Hematopoietic multipotent progenitor cell treated with erythropoietin and hydrocortisone succinate and interleukin-3 and kit ligand, for 4 days (in vitro differentiated cells): ENCODE measurements at places on chromosomes 12 and 14.

DNA sequence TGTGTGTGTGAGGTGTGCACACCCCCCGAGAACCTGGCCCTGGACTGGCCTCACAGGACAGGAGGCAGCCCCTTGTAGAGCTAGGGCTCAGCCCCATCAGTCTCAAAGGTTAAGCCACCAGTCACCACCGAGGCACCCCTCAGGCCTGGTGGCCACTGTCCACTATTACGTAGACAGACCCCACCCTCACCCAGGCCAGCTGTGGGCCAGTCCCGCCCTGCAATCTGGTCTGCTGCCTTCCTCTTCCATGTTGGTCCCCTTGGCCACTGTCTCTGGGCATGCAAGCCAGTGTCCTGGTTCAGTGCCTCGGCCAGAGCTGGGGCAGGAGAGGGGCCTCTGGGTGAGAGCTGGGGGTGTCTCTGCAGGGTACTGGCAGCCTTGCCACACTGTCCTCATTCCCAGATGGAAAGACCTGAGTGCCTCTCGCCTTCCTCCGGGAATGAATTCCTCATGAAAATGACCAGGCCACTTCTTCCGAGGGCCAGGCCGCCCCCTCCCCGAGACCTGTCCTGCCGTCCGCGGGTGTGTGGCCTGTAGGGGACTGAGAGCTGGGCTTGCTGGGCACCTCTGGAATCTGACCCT is 897 bp upstream of the TEX22 start:
- no peak for DNase-seq

DNA sequence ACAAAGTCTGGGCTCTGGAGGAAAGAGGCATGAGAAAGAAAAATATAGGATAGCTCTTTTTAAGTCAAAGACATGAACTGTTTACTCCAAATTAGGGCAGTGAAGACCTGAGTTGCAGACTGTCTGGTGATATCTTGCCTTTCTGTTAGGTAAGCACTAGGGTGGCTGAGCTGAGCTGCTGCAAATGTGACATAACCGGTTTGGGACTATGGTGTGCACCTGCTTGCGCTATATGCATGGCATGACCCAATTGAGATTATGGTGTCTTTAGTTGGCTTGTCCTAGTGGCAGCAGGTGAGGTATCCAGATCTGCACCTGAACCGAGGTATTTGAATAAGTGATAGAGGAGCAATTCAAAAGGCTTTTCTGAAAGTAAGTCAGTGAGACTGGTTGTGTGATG is 345.6 kb downstream of the APAF1 start:
- DNase-seq = no peak

- DNase-seq = no peak
Measured at GRCh38 chr12:31004666-31005065, 69.0 kb upstream of the DDX11 start.

DNA sequence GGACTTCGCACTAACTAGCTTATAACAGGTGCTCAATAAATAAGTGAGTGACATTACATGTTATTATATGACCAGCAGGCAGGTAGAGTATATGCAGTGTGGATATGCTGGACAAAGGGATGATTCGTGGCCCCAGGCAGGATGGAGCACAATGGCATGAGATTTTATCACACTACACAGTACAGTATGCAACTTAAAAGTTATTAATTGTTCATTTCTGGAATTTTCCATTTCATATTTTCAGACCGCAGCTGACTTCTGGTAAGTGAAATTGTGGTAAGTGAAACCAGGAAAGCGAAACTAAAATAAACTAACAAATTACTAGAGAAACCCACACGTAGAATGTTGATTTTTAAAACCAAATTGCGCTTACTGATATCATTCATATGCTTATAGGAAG is 3.3 kb downstream of the PARP11 start:
- DNase-seq = peak; percentile 44

DNA sequence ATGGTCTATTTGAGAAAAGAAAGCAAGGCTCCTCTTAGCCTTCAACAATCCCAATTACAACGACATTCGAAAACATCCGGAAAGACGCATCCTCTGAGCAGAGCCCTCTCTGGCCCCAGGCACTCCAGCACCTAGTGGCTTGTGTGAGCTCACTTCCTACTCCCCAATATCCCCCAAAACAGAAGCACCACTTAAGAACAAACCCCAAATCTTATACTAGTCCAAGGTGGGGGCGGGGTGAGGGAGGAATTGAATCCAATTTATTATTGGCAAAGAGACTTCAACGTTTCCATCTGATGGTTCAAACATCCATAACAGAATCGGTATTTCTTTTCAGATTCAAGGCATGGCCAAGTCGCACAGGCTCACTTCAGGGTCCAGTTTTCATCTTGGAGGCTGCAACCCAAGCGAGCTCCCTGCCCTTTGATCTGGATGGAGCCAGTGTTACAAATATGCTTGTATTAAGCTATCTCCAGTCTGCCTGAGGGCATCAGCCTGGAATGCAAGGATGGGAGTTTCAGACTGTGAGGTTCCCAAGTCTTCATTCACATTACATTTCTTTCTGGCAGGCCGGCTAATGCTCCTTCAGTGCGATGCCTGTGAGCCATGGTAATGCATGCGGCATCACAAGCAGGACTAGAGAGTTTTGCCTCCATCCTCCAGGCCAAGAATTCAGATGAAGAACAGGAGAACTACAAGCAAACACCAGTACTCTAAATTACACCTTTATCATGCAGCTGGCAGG is 132.5 kb upstream of the FOXN3 start:
- DNase-seq = no peak

GRCh38 chr14:50303744-50304471 is 8.1 kb downstream of the L2HGDH start:
- DNase-seq = peak; percentile 98

GRCh38 chr12:19799216-19799615 is 359.9 kb downstream of the AEBP2 start:
- DNase-seq = no peak

DNA sequence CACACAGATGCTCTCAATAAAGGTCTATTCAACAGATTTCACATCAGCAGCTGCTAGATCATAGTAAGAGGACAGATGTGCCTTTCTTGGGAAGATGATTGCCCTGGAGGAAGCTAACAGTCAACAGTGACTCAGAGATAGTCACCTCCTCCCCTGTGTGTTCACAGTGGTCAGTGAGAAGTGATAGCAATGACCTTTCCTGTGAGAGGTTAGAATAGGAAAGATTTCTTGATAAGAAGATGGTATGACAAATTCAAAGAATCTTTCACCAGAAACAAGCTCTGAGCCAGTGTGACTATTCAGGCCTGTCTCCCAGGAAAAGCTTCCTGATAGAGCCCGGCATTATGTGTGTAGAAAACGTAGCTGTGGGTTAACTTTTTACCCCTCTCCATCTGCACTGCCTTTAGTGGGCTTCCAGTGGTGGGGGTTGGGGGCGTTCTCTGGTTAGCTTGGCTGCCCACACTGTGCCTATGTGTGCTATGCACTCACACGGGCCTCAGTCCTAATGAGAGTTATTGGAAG is 66.4 kb upstream of the ARHGAP5 start:
- no peak for DNase-seq

DNA sequence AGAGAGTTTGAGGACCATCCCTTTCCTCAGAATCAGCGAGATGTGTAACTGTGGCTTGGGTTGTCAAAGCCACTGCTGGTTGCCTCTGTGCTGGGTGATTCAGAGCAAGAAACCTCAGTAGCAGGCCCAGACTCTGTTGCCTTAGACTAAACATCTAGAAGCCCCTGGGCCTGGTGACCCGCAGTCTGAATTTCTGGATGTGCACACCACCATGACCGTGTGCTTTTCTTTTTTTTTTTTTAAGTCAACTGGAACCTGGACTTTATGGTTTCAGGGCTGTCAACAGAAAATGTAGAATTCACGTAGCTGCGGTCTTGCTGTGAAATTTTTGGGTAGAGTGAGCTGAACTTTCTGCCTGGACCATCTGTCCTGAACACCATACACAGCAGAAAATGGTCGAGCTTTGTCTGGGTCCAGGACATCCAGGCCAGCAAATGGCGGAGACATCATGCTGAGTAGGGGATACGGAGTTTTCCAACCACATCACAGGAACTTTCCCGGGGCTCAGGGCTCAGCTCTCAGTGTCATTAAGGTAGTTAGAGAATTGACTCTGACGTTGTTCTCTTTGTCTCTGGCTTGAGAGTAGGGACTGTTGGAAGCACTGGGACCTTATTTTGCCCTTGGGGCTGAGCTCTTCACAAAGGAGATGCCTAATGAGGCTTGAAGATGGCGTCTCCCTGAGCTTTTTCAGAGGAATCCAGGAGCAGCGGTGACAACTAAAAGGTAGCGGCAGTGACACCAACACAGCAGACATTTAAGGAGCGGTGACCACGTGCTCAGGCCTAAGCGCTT is 23.0 kb upstream of the BATF start:
- DNase-seq = no peak

DNA sequence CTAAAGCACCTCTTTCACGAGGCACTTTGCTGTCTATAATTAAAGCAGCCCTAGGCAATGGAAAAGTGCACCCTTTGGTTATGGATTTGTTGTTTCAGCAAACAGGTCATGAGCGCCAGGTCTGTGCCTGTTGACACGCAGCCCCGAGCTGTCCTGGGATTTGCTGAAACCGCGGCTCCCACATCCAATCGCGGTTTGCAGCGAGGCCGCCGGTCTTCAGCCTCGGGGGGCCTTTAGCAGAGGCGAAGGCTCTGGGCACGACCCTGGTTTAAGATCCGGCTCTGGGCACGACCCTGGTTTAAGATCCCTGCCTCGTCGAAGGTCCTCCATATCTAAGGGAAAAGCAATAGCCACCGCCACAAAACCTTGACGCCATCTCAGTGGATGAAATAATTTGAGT is 79.2 kb downstream of the GLT1D1 start:
- DNase-seq = no peak

- DNase-seq = no peak
Measured at GRCh38 chr14:105496831-105497591, 6.0 kb downstream of the TEDC1 start.

- DNase-seq = no peak
Measured at GRCh38 chr12:124020514-124020949, 47.5 kb downstream of the ZNF664 start.

DNA sequence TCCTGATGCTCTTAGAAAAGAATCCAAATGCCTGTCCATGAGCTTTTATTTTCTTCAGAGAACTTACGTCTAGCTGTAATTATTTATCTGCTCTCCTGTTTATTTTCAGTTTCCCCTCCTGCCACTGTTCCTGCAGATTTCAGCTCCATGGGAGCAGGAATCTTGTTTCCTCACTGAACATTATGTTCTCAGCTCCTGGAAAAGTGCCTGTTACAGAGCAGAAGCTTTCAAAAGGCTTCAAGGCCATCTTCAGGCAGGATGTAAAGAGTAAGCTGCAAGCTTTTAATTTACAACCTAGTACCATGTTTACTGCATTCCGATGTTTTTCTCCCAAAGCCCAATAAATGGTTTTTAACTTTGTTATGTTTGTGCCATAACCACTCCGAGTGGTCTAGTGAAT is 98.4 kb upstream of the BTG1 start:
- no peak for DNase-seq

- peak; percentile 75 for DNase-seq
Measured at GRCh38 chr14:68607081-68607866, 185.6 kb downstream of the ZFP36L1 start.

DNA sequence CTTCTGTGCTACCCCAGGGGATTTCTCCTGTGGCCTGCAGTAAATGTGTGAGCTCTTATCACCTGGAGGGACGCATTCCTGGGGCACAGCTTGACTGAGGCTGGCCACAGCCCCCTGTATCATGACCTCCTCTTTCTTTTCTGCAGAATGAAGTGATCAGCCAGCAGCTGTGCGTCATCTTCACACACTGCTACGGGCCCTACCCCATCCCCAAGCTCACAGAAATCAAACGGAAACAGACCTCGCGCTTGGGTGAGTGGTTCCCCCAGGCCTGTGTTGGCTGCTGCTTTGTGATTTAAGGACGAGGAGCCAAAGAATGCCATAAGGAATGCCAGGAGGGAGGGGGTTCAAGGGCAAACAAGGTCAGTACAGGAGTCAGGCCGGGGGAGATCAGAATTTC is 50.5 kb upstream of the PWP1 start:
- DNase-seq = no peak

DNA sequence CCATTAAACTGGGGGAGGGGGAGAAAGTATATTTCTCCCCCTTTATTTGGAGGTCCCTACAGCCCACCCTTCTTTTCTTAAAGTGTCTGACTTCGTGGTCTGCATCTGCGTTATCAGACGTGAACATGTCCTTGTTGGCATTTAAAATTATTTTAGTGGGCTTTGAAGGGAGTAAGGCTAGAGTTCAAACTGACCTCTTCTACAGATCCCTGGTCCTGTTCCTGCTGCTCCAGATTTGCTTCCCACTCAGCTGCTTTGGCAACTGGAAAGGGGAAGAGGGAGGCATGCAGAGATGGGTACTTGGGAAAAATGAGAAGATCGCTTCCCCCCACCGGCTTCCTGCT is 611 bp upstream of the SIX6 start:
- DNase-seq = no peak

- no peak for DNase-seq
Measured at GRCh38 chr12:71135812-71136176, 22.0 kb downstream of the TSPAN8 start.

DNA sequence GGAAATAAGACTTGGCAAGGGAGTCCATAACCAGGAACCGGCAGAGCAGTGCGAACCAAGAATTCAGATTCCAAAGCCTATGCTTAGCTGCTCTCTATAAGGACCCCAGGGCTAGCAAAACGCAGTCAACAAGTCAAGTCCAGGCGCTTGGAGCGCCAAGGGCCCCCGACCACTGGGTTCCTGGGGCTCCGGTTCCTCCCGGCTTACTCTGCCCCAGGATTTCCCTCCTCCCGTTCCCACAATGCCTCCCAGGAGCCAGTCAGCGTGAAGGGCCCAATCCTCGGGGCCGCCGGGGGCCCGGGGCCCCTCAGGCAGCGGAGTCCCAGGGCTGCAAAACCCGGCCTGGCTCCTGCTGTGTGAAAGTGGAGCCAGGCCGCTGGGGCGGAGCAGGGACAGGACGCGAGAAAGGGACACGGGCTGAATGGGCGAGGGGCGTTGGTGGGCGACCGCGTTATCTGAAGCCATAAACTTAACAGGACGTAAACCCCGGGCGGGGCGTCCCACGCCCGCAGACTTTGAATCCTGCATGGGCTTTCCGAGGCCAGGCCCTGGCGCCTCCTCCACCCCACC is 1.5 kb downstream of the KRT8 start:
- DNase-seq = peak; percentile 91

GRCh38 chr12:95505039-95505438 is 31.1 kb downstream of the METAP2 start:
- no peak for DNase-seq
